ENCODE measurements at places on chromosomes 13 and 19.

DNA sequence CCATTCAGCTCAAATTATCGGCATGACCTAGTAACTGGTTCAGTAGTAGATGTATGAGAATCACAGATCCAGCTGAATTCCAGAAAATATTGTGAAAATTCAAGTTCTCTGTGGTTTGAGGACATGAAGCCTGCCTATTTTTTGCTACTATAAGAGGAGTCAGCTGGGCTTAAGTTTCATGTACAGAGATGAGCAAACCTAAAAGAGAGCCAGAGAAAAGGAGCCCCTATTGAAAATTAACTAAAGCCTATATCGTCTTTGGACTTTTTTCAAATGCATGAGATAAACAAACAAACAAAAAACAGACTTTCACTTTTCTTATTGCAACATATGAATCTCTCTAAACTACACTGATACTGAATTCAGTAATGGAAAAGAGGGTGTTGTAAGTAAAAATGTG, 106.8 kb upstream of the SPRY2 start:
- no peak for DNase-seq

GRCh38 chr13:40205771-40206240, 460.6 kb downstream of the FOXO1 start:
- DNase-seq: no peak

- DNase-seq: no peak
Measured at GRCh38 chr19:1987197-1988187, 28.0 kb downstream of the BTBD2 start.

DNA sequence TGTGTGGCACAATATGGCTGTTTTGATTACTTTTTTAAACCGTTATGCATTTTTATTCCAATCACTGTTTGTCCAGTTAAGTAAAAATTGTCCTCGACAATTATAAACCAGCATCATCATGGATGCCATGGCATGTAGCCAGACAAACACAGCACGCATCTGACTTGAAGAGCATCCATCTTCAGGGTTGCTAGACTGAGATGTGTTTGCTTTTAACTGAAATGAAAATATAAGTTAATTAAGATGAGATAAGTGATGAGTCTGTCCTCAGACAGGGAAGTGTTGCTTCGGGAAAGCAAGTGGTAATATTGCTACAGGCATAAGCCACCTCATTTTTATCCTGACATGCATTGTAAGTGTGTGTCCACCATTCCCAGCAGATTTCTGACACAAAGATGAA, 92.8 kb upstream of the TPP2 start:
- no peak for DNase-seq

DNA sequence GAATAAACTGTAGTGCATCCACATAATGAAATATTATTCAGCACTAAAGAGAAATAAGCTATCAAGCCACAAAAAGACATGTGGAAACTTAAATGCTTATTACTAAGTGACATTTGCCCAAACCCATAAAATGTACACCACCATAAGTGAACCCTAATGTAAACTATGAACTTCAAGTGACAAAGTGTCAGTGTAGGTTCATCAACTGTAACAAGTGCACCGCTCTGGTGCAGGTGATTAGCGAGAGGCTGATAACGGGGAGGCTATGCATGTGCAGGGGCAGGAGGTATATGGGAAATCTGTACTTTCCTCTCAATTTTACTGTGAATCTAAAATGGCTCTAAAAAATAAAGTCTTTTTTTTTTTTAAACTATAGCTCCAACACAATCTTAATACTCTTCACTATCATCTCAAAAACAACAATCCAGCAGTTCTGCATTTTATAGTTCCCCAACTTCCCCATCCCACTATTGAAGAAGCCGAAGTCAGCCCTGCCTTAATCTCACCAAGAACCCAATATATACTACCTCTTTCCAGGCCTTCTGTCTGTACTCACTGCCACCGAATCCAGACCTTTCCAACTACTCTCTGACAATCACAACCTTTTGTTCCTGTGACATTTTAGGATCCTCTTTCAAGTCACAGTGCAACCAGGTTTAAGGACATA, 22.6 kb downstream of the ELF1 start:
- no peak for DNase-seq

- no peak for DNase-seq
Measured at GRCh38 chr13:108283110-108283509, 13.6 kb downstream of the TNFSF13B start.

DNA sequence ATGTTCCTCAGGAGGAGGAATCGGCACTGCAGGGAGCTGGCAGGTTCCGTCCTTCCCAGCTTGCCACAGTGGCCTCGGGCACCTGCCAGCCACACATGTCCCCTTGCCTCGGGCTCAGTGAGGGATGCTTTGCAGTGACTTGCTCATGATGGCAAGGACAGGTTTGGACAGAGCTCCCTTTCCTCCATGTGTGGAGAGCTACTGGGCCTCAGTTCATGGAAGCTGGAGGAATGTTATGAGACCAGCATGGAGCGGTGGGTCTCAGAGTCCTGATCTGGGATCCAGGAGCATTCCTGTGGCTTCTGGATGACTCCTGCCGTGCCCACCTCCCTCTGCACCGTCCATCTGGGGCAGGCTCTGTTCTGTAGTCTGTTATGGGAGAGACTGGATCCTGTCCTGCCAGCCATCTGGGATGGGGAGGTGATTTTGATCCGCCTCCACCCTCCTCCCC, 59.2 kb downstream of the SIPA1L3 start:
- DNase-seq: no peak

DNA sequence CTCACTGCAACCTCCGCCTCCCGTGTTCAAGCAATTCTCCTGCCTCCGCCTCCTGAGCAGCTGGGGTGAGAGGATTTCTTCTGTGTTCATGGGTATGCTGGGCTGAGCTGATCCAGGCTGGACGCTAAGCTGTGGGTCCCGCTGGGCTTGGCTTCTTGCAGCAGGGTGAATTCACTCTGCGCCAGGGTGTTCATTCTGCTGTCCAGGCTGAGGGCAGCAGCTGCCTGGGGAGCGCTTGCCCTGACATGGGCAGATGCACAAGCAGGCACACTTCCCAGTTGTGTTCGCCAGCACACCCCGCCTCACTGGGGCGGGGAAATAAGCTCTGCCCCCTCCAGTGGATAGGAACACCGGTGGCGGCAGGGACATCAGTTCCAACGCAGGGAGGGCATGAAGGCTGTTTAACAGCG, 7.3 kb upstream of the INAFM1 start:
- DNase-seq: no peak

GRCh38 chr13:77902319-77902963, 16.2 kb downstream of the EDNRB start:
- no peak for DNase-seq

DNA sequence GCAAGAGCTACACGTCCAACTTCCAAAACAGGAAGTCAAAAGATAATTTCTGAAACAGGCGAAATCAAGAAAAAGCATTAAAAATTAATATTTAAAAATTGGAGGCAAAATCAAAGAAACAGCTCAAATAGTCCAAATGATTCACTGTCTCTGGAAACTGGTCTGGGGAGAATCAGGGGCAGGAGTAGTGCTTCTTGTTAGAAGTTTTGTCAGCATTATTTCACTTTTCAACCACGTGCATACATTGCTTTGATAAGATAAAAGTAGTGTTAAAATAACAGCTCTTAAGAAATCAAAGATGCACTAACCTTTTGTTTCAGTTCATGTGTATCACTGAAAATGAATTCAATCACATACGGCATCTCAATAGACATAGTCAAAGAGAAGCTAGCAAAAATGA, 53.8 kb downstream of the PARP4 start:
- DNase-seq: no peak

DNA sequence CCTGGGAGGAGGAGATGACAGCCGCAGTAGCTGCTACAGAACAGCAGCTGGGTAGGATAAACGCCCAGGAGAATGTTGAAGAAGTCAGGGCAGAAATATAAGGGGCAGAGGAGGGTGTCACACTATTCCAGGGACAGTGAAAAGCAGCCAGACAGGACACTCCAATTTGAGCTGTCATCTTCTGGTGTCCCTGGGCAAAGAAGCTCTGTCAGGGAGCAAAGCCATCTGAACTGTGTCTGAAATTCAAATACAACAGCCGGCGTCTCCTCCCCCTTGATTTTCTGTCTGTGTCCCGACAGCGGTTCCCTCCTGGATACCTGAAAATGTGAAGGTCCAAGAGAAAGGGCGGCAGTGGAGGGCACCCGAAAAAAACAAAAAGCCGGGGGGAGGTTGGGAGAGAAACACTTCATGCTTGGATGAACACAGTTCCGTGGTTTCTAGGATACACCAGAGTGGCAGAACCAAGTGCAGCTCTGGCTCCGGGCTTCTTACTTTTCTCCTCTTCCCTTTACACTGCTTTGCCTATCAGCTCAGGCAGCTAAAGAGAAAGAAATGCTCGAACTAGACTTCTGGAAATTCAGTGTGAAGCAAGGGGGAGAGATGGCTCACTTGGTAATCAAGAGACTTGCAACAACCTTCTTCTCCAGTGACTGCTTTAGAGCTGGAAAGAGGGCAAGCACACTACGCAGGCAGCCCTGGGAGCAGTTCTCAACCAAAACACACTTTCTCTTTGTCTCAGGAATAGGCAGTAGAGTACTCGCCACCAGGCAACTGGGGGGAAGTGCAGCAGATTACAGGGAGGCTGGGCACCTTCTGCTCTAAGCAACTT, 465.6 kb downstream of the ITGBL1 start:
- DNase-seq: no peak

DNA sequence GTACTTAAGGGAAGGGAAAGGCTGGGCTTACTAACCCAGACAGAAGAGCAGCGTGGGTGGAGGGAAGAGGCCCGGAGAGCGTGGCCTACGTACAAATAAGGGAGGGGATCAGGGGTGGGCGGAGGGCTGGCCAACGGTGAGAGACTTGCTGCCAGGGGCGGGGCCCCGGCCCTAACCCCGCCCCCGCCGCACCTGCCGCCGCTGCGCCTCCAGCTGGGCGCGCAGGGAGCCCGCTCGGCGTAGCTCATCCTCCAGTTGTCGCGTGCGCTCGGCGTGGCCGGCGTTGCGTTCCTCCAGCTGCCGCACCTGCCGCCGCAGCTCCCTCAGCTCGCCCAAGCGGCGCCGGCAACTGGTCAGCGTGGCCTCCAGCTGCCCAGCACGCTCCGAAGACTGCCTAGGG, 5.7 kb downstream of the HOOK2 start:
- DNase-seq: no peak

DNA sequence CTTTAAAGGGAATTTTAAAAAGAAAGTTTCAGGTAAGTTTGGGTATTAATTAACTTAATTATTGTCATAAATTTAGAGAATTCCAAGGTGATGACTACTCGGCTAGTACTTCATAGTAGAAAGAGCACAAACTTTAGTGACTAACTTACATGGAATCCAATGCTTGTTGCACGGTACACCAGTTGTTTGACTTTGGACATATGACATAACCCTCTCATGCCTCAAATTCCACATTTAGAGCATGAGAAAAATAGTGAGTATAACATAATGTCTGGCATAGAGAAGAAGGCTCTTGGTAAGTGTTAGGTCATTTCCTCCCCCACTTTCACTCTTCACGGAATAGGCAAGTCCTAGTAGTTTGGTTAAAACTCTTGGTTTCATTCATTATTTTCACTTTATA, 1249.4 kb upstream of the SLC10A2 start:
- DNase-seq: no peak

- peak; percentile 44 for DNase-seq
Measured at GRCh38 chr19:57068921-57069697, 50.7 kb upstream of the USP29 start.

GRCh38 chr13:38636761-38637160, 50.1 kb upstream of the FREM2 start:
- DNase-seq: no peak

DNA sequence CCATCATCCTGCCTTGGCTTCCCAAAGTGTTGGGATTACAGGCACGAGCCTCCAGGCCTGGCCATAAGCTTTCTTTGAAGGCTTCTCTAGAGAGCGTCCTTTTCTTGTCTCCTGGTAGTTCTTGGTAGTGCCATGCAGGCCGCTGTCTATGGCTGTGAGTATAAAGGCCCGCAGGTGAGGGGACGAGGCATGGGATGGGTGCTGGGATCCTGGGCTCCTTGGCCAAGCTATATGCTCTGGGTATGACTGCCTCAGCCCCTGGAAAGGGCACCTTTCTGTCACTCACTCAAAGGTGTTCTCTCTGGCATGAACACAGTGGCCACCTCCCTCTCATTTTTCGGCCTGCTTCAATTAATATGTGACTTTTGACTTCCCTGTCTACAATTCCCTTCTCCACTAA, 6.3 kb upstream of the ABCC4 start:
- no peak for DNase-seq

DNA sequence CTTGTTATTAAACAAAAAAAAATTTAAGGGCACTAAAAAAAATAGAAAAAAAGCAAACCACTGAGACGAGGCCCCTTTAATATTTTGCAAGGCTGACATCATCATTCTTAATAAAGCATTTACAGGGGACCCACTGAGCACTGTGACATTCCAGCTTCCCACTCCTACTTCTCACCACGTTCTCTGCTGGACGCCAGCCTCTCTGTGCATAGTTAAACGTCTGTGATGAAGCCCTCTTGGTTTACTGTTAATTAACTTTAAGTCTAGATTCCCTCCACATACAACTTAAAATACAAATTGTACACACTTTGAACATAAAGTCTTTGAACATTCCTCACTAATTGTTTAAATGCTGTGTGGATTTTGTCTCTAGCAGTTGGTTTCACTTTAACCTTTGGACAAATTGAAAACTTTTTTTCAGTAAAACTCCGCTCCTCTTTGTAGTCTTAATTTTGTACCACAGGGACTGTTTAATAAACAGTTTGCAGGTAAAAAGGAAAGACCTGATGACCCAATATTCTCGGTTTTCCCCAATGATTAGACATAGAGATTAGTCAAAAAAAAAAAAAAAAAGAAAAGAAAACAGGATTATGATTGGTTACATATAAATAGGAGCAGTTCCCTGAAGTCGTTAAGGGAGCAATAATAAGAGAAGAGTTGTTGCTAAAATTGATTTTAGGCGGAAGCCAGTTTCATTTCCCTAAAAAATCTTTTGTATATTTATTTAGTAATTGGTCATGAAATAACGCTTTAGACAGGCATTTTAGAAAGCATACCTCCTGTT, 219.8 kb downstream of the MZT1 start:
- DNase-seq: no peak

DNA sequence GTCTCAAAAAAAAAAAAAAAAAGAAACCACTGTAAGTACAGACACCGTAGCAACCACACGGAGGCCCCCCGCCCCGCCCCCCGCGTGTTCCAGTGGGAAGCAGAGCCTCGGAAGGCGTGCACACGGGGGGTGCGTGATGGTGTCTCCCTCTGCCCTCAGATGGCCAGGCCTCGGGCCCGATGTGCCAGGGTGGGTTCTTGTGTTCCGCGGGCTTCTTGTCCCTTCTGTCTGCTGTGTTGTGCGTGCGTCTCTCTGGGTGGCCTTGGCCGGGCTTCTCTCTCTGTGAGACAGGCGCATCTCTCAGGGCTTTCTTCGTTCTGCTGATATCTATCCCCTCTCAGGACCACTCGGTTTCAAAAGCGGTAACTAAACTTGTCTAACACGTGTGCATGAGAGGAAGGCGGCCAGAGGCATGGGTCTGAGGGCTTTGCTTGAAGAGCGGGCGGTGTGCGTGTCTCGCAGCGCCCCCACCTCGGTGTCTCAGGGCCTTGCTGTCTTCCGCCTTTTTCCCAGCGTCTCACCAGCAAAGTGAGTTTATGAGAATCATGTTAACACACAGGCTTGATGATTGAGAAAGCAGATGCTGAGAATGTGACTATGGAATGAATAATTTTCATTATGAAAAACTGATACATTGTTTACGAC, 12.6 kb downstream of the ATP11A start:
- DNase-seq: no peak

- no peak for DNase-seq
Measured at GRCh38 chr13:51225029-51225428, 2.8 kb downstream of the FAM124A start.

Measured in NT2/D1 (cell line).